K562 (cell line): ENCODE measurements at places on chromosomes 16 and 17. TPM values are rescaled to one million over a fixed set of nuclear protein-coding genes. Genes with fewer than 3 reads are reported as not detected.

GRCh38 chr17:19573075-19573474, 39.4 kb downstream of the SLC47A1 start:
- DNase-seq = no peak

GRCh38 chr17:81371910-81372760, 23.1 kb upstream of the BAHCC1 start:
- peak; percentile 63 for DNase-seq

DNA sequence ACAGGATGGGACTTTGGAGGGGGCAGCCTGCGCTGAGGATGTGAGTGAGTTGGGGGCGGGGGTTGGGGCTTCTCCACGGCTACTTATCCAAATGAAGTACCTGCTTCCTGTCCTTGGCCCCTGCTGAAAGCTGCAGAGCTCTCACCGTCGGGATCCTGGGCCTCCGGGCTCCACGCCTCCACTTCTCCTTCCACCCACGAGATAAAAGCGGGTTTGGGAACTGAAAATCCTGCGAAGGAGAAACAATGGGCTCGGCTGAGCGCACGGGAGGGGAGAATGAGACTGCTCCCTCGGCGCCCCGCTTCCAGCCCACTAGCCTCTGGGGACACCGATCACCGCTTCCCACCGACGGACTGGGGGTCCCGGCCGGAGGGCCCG, 486 bp downstream of the ZNF785 start:
- peak; percentile 56 for DNase-seq

DNA sequence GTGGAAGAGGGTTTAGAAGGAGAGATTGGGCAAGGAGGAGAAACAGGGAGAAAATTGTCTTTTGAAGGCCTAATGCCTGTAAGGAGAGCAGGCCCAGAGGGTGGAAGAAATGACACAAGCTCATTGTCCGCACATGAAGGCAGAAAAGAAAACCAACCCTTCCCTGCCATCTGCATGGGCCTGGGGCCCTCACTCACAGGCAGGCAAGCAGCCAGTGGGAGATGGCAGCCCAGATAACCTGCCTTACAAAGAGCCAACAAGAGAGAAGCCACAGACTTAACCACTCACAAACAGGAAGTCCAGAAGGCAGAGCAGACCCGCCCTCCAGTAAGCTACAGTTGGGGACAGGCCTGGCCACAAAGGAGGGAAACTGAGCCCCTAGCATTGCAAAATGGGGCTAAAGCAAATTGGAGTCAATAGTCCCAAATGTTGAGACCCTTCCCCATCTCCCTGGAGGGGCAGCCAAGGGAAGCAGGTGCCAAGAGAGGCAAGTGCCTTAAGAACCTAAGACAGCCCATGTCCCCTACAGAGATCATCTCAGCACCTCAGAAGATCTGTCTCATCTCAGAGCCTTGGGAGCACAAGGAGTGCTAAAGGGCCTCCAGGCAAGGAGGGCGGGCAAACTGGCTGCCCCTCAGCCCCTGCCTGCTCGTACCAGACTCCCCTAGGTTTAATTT, 7.3 kb upstream of the TSPOAP1 start:
- DNase-seq = no peak

- DNase-seq = peak; percentile 41
Observed at GRCh38 chr17:29390851-29391631, 878 bp downstream of the TAOK1 start.

DNA sequence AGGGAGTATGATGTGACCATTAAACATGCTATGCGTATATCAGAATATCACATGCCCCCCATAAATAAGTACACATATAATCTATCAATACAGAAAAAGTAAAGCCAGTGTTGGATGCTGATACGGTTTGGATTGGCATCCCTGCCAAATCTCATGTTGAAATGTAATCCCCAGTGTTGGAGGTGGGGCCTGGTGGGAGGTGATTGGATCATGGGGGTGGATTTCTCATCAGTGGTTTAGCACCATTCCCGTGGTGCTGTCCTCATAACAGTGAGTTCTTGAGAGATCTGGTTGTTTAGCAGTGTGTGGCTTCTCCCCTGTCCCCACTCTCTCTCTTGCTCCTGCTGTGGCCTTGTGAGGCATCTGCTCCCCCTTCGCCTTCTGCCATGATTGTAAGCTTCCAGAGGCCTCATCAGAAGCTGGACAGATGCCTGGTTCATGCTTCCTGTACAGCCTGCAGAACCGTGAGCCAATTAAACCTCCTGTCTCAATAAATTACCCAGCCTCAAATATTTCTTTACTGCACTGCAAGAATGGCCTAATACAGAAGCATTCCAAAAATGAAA, 88.9 kb downstream of the AATF start:
- DNase-seq = no peak

DNA sequence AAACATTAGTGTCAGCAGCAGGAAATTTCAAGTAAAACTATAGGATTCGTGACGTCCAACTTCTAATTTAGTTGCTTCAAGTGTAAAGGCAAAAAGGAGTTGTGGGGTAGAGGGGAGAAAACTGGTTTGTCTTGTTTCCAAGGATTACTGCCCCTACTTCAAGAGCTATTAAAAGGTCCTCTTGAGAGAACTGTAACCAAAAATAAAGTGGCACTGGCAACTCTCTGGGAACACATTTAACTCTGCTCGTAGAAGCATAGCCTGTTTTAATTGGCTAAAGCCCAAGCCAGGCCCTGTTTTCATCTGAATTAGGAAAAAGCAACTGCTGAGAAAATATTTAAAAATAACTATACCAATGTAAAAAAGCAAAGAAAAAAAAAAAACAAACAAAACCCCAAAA, 51.8 kb upstream of the AKAP1 start:
- no peak for DNase-seq

DNA sequence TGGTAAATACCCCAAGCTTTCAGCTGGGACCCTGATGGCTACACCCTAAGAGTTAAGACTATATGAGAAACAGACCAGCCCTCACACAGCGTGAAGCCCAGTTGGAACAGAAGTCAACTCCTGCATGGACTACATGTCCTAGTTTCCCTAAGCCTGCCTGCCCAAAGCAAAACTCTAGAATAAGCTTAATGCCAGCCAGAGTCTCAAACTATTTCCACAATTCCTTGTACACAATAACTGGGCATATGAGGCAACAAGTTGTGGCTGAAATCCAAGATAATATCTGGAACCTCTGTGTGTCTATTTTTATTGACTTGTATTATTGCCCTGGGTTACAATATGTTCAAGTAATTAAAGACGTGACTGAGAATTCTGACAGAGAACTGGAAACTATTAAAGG, 19.4 kb downstream of the MYH10 start:
- DNase-seq = no peak

GRCh38 chr16:20938426-20938825, 37.9 kb downstream of the LYRM1 start:
- no peak for DNase-seq

DNA sequence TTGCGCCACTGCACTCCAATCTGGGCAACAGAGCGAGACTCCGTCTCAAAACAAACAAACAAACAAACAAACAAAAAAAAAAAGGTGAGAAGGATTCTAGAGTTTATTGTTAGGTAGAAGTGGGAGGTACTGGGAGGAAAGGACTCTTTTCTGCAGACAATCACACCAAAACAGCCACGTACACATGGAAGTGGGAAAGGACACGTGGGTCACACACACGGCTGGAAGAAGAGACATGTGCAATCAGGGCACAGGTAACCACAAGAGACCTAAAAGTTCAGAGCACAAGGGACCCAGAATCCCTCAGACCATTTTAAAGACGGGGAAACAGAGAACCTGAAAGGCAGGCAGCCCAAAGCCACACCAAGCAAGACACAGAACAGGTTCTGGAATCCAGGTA, 20.5 kb downstream of the XYLT1 start:
- no peak for DNase-seq

DNA sequence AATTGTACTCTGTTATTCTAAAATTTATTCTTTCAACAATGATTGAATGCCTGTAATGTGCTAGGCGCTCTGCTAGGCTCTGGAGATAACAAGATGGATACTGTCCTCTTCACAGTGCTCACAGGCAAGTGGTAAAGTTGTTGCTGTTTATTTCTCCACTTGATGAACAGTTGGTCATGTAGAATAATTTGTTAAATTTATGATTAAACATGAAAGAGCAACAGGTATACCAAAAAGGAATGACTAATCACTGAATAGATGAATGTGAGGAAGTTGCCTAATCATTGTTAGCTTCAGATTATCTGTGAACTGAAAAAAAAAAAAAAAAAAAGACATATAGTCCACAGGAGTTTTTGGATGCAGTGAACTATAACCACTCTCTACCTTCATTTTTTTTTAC, 62.3 kb downstream of the NFATC3 start:
- DNase-seq = no peak

- DNase-seq = no peak
Observed at GRCh38 chr17:8839410-8839935, 28.0 kb downstream of the PIK3R6 start.

- no peak for DNase-seq
Observed at GRCh38 chr16:19431636-19432340, 14.1 kb downstream of the TMC5 start.

DNA sequence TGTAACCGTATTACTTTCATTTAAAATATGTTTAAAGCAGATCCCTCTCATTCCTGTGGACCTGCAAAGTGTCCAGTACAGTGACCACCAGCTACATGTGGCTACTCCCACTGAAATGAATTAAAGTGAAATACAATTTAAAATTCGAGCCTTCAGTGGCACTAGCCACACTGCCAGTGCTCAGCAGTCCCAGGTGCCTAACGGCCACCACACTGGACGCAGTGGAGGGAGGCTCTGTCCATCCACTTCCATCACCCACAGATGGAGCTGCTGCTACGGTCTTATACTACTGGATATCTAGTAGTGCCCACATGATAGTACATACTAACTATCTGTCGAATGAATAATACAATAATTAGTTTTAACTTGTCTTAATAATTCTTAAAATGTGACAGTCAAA, 2.3 kb upstream of the CBX2 start:
- DNase-seq = no peak

DNA sequence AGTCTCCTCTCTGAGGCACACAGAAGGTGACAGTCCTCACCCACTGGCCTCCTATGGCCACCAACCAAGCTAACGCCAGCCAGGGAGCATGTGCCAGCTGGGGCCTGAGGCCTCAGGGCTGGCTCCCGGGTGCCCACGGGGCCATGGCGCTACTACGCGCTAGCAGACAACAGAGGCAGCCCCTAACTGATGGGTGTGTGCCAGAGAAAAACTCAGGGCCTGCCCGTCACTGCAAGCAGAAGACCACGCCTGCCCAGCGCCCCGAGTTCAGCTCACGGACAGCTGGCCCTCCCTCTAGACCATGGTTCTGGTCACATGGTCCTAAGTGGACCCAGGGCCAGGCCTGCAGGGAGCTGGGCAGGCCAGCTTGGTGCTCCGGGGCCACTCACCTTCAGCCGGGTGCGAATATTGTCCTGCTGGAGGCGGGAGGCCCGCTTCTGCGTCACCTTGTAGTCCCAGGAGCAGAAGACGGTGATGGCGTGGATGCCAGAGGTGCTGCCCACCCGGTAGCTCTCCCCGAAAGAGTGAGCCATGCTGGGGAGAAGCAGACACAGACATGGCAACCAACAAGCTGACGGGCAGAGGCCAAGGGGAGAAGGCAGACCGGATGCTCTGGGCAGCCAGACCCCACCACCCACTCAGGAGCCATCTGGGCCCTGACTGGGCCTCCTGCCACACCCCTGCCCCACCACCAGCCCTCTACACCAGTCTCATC, 6.2 kb downstream of the TMC6 start:
- no peak for DNase-seq

GRCh38 chr17:73722165-73722564, 77.9 kb upstream of the SDK2 start:
- no peak for DNase-seq

DNA sequence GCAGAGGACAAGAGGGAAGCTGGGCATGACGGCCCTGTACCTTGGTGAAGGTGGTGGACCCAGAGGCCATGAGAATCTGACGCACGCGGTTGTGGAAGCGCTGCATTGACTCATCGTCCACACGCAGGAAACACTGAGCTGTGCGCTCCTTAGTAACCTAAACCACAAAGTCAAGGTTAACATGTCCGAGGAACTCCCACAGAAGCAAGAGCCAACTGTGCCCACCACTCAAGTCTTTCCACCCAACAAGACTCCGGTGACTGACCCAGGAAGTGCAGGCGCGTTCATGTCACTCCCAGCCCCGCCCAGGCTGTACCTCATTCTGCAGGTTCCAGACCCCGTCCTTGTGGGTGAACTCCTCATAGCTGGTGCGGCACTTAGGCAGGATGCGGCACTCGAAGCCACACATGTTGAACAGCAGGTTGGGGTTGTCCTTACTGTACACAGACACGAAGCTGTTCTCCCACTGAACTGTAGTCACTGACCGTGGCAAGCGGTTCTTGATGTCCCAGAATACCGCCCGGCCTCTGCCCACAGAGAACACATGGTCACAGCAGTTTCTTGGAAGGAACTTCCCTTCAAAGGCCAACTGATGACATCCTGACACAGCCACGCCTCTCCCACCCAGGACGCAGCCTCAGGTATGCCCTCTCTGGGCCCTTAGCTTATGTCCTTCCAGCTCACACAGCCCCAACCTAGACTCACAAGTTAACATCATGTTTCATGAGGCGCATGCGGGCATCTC, 11.5 kb downstream of the PRPF8 start:
- DNase-seq = no peak

GRCh38 chr17:75834928-75835653, 9.1 kb downstream of the UNC13D start:
- DNase-seq = peak; percentile 62

GRCh38 chr16:4113358-4114256, 2.6 kb downstream of the ADCY9 start:
- DNase-seq = no peak

- no peak for DNase-seq
Observed at GRCh38 chr17:21500064-21500463, 123.9 kb downstream of the KCNJ12 start.

DNA sequence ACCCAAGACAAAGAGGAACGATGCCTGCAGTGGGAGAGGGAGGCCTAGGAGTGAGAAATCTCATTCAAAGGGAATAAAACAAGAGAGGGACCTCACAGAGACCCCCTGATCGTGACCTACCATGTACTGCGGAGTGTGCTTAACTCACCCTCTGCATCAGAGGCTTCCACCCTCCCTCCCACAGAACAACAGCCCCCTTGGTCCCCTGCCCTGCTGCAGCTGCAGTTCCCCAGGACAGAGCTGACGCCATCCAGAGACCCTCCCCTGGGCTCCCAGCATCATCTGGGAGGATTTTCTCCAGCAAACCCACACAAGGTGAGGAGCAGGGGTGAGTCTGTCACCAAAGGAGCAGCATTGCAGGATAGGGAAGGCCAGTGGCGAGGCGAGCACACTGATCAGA, 39.8 kb downstream of the TLE7 start:
- no peak for DNase-seq

GRCh38 chr16:50403491-50403890, 34.7 kb upstream of the BRD7 start:
- DNase-seq = no peak

- peak; percentile 88 for DNase-seq
Observed at GRCh38 chr16:30651124-30652004, 604 bp downstream of the PRR14 start.

GRCh38 chr16:10895053-10895946, 18.3 kb downstream of the CIITA start:
- peak; percentile 79 for DNase-seq

The TBC1D28 gene
- not detected in 2 replicates for total RNA-seq

The NKD1 gene
- 0.22 and 0.24 TPM in 2 replicates for total RNA-seq

The CCL17 gene
- total RNA-seq = not detected in 2 replicates

The TP53TG3B gene
- total RNA-seq = 0.34 and 0.66 TPM in 2 replicates

The KLHL10 gene
- total RNA-seq = not detected in 2 replicates

The PRSS53 gene
- 0.85 and 1.3 TPM in 2 replicates for total RNA-seq

The ALOX12 gene
- total RNA-seq = 0.40 and 0.47 TPM in 2 replicates

The TNFRSF17 gene
- not detected in 2 replicates for total RNA-seq

The TCF25 gene
- 123 and 140 TPM in 2 replicates for total RNA-seq

The FOXC2 gene
- 0.11 TPM in 2 replicates for total RNA-seq
